ENCODE measurements at places on chromosomes 2 and 18.

- no peak for DNase-seq
Observed at GRCh38 chr2:40062381-40062780, 283.3 kb upstream of the THUMPD2 start.

DNA sequence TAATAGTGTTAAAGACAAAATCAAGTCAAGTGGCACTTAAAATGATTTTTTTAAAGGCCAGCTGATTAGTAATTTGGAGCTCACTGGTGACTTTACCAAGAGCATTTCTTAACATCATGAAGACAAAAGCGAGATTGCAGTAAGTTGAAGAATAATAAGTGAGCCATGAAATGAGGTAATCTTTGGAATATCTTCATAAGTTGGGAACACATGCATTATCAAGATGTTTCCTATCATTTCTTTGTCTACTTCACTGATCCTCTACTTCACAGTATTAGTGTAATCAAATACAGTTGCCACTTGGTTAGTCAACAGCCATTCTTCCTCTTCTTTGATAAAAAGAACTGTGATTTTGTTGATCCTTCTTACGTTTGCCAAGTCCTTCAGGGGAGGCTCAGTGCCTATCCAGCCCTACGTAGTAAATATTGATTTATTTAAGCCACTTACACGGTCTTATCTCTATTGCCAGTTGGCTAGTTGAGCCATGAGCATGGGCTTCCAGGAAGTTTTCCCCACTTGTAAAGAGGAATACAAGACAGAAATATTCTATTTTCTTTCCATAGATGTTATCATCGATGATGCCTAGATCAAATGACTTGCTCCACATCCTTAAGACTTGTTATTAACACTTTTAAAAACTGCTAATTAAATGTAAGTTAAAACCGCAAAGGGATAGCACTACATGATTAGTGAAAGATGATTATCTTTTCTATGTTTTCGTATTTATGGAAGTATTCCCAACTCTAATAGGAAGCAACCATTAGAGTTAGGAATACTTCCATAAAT lies 46.1 kb downstream of the YES1 start:
- no peak for DNase-seq

DNA sequence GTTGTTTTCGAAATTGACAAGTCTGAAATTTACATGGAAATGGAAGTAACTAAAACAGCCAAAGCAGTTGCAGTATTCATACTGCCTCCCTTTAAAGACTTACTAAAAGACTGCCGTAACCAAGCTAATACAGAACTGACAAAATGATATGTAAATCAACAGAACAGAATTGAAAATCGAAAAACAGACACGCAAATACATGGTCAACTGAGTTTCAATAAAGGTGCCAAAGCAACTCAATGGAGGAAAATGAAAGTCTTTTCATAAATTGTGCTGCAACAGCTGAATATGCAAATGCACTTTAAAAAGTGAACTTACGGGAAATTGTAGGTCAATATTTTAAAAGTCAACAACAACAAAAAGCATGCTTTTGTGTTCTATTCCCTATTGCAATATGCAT lies 34.2 kb downstream of the TMEM131 start:
- DNase-seq = no peak

DNA sequence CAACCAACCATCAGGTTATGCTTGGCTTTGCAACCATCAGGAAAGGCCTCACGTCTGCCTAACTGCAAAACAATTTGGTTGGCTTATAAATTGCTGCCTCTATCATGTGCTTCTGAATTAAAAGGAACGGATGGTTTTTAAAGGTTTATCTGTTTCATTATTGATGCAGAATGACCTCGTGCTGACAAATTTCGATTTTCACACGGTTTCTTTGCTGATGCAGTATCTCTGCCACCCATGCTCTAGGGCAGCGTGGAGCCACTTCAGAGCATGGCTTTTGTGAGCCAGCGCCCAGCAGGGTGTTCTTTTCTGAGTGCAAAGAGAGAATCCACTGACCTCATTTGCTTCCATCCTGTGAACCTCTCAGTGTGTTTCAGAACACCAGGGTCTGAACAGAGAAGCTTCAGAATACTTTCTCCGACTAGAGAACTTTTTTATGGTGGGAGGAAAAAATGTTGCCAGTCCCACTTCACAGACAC lies 143.1 kb upstream of the L3MBTL4 start:
- no peak for DNase-seq

DNA sequence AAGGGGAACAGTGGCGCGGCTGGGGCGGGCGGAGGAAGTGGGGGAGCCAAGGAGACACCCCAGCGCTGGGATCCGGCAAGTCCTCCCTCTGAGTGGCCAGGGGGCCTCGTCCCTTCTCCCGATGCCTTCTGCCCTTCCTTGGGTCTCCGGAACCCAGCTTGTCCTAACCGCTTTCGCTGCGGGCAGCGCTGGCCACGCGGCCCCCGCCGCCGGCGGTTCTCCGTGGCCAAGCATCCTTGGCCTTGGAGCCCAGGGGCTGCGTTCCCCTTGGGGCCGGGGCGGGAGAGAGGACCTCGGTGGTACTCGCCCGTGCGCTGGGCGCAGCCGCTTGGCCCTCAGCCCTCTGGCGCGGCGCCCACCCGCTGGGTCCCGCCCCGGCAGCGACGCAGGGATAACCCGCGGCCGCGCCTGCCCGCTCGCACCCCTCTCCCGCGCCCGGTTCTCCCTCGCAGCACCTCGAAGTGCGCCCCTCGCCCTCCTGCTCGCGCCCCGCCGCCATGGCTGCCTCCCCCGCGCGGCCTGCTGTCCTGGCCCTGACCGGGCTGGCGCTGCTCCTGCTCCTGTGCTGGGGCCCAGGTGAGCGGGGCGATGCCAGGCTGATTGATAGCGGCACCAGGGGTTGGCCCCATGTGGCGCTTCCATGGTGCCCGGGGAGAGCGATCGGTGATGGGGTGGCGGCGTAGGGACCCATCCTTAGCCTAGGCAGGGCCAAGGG lies 128.7 kb downstream of the UXS1 start:
- no peak for DNase-seq

- no peak for DNase-seq
Observed at GRCh38 chr2:109270505-109271312, 141.7 kb downstream of the SH3RF3 start.
